ENCODE measurements at places on chromosomes 3 and 15.

DNA sequence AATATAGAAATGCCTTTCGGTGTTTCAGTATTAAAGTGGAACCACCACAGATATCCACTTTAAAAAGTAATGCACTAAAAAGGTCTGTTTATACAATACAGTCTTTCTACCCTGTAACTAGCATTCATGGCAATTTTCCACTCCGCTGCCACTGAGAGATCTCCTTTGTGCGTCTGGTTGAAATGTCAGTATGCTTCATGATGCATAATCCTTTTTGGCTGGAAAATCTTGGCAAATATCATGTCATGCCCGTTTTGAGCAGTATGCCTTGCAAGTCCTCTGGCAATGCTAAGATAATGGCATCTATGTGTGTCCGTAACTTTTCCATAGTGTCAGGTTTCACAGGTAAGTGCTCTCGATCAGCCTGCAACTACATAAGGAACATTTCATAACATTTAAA lies 30.8 kb upstream of the ARF4 start:
- no peak for DNase-seq

GRCh38 chr3:194231929-194232832 lies 96.2 kb downstream of the HES1 start:
- DNase-seq: no peak

- DNase-seq: no peak
Observed at GRCh38 chr3:100358413-100358812, 23.9 kb downstream of the NIT2 start.

DNA sequence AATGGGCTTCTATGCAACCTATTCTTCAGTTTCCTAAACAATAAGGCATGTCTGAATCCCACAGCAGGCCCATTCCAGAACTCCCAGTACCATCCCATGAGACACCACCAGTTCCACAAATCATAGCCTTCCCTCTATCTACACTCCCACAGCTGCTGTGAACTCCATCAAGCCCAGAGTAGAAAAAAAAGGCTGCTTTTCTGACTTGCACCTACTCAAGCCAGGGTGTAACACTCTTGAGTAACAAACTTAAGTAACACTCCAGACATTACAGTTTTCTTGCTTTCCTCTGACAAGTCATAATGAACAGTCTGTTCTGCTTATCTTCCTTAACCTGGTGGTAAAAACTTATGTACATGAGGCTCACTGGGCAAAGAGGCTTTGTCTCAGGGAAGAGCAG lies 283.1 kb downstream of the NFKBIZ start:
- no peak for DNase-seq

DNA sequence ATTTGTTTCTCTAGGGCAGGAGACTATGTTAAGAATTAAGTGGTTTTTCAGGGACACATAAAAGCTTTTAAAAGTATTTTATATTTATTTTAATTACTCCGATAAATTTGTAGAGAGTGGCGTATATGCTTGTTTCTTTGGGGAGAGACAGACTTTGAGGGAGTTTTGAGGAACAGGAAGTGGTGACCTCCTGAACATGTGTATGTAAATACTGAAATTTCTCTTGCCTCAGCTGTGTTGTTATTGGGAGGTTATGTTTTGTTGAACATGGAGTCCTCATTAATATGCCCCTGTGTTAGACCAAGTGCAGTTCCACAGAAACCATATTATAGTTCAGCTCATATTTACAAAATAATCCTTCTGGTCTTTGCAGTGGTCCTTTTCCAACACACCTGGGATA lies 41.8 kb upstream of the UTS2B start:
- no peak for DNase-seq

GRCh38 chr3:180358179-180358578 lies 243.8 kb upstream of the TTC14 start:
- no peak for DNase-seq

DNA sequence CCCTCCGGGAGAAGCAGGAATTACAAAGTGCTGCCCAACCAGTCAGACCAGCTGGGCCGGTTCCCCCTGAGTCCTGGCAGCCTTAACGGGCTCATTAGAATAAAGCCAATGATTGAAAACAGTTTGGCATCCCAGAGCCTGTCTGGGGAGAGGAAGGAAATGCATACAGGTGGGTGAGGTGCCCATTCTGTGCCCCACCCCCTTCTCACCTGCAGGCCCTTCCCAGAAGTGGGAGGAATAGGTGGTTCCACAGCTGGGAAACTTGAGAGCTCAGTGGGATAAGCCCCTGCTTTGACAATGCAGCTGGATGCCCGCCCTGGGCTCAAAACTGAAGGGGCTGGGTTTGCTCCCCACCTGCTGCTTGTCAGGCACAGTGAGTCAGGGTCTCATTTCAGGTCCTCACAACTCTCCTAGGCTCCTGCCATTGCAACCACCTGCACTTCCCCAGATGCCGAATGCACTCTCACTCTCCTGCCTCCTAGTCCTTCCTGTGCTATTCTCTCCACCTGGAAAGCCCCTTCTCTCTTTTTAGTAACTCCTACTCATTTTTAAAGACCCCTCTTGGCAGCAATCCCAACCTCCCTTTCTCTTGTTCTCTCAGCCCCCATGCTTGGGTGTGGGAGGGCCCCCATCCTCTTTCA lies 5.5 kb upstream of the BUB1B start:
- no peak for DNase-seq

DNA sequence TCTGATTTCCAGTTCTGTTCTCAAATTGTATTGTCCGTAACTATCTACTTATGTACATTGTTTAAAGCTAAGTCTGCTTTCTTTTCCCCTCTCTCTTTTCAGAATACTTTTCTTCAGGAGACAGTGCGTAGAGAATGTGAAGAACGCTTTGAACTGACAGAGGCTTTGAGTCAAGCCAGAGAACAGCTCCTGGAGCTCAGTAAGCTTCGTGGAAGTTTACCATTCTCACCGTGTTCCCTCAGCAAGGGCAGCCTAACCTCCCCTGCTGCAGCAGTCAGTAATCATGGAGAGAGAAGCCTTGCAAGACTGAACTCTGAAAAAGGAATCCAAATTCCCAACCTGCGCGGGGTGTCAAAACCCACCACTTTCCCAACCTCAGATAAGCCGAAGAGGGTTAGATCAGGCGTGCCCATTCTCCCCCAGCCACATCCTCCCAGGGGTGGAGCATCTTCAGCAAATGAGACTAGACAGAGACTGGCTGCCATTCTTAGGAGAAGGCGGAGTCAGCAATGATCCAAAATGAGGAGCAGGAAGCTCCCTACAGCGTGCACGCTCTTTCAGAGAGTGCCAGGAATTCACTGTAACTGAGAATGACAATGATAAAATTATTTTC lies 114.6 kb downstream of the CCNL1 start:
- no peak for DNase-seq

- no peak for DNase-seq
Observed at GRCh38 chr15:42065033-42065432, 29.3 kb downstream of the PLA2G4D start.

GRCh38 chr3:173702561-173702960 lies 305.0 kb downstream of the NLGN1 start:
- DNase-seq: no peak

DNA sequence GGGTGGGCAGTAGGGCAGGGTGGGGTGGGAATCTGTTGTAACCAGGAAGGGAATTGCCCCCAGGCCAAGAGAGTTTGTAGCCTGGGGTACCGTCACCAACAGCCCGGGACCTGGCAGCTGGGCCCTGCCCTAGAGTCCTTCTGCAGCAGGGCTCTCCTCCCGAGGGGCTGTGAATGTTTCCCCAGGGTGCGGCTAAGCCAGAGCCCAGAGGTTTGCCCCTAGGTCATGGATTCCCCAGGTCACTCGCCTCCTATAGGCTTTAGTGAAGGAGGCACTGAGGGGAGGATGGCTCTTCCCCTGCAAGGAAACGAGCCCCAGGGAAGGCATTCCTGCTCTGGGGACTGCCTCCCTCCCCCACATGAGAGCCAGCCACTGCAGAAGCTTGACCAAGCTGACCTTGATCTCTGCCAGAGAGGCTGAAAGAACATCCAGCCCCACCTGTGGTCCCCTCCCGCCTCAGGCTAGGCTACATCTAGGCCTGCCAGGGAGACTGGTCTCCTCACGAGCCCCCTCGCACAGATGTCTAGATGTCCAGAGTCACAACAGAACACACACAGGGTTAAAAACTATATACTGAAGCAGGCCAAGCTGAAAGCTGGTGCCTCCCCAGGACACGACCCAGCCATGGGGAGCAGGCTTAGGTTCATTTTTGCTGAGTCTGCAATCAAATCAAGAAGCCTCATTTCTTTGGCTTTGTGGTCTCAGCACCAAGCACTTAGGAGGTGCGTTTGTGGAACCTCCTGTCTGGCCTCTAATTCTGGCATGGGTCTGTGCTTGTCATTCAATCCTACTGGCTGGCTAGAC lies 69.1 kb upstream of the TAMM41 start:
- DNase-seq: no peak

GRCh38 chr15:29612701-29613100 lies 209.6 kb downstream of the TJP1 start:
- no peak for DNase-seq

DNA sequence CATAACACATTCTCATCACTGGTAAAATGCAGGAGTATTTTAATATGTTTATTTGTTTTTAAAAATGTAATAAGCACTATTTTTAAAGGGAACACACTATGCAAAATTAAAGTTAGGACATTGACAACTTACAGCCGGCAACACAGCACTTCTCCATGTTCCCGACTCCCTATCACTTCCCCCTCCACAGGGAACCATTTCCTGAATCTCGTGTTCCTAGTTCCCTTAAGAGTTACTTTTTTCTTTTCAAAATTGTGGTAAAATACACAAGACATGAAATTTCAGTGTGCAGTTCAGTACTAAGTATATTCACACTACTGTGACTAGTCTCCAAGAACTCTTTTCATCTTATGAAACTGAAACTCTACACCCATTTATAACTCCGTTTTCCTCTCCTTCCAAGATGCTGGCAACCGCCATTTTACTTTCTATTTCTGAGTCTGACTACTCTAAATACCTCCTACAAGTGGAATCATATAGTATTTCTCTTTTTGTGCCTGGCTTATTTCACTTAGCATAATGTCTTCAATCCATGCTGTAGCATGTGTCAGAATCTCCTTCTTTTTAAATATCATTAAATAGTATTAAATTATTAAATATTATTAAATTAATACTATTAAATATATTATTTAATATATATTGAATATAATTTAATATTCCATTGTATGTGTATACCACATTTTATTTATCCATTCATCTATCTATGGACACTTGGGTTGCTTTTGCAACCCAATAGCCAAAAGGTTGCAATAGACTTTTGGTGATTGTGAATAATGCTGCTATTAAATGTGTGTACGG lies 25.9 kb upstream of the UBE2Q2 start:
- DNase-seq: no peak

DNA sequence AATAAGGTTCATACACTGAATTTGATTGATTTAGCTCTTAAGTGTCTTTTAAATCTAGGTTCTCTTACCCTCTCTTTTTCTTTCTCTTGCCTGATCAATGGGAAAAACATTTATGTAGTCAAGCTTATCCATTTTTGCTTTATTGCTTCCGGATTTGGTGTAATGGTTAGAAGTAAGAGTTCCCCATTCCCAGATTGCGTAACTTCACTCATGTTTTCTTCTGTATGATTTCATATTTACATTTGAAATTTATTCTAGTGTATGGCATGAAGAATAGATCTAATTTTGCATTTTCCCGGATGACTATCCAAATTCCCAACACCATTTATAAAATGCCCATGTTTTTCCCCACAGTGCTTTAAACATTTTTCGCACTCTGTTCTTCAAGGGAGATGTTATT lies 27.9 kb upstream of the SV2B start:
- DNase-seq: no peak

DNA sequence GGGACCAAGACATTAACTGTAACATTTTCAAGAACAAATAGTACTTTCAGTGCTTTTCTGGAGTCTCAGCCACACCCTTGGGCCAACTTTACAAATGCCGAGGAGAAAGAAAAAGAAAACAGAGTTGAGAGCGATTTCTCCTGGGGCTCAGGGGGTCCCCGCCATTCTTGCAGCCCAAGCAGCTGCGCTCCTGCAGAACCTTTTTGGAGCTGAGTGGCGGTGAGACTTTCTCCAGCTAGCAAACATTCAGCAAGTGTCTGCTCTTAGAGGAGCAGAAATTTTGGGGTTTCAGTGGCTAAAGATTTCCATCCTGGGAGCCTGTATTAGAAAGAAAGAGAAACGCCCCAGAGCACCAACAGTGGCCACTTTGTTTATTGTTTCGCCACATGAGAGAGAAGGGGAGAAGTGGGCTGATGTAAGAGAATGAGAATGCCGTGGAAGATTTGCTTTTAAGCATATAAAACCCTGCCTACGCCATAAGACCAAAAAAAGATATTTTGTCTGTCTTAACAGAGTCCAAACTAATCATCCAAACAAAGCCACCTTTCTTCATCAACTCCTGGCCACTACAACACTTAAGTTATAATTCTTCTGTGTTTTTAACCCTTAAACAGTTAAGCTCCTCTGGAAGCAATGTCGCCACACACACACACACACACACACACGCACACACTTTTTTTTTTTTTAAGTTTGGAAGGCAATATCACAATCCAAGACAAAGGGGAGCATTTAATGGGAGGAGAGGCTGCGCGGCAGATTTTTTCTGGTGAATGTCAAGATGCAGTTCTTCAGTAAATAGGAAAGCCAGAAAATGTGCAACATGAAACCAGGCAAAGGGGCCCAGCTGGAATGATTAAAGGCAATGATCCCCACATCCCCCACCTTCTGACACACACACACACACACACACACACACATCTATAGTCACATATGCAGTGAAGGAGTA lies 19.2 kb downstream of the EID1 start:
- DNase-seq: no peak

- no peak for DNase-seq
Observed at GRCh38 chr3:84165328-84165727, 793.5 kb upstream of the CADM2 start.
